ENCODE measurements at places on chromosomes 2 and 18. TPM values are rescaled to one million over a fixed set of nuclear protein-coding genes. Genes with fewer than 3 reads are reported as not detected.

Gene TMEM247
- total RNA-seq: not detected

Gene ABCB11
- total RNA-seq: not detected

Gene CRYGD
- not detected for total RNA-seq

Gene MFSD6
- 59.2 TPM for total RNA-seq

Gene CCDC121
- total RNA-seq: 1.3 TPM

Gene ABCG5
- not detected for total RNA-seq

Gene SGPP2
- total RNA-seq: 57.1 TPM

Gene PLGLB1
- total RNA-seq: 0.64 TPM
